ENCODE measurements at places on chromosomes 1 and 21.

GRCh38 chr1:29785554-29785953, 549.2 kb downstream of the PTPRU start:
- no peak for DNase-seq

DNA sequence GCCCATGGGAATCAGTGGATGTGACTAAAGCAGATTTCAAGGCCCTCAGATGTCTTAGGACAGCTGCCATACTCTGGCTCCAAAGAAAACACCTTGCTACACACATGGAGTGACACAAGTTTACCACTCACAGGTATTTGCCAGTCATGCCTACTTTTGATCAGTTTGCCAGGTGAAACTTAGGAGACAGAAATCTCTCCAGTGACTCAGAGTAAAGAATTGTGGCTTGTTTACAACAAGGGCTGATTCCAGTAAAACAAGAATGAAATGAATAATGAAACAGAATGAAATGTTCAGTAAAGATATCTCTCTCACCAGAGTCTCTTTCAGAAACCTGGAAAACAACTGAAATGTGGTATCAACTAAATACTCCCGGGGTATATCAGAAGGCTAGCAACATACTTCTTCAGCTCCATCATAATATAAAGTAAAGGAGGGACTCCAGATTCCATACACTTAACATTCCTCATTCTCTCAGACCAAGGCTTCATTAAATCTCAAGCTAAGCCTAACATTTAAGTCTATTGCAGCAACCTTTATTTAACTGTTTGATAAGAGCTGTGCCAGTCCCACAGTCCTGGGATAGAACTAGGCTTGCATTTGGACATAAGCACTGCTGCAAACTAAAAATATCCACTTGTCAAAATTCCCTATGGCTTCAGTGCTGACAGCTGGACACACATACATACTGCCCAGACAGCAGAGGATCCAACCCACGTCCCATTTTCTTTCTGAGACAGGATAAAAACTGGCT, 143.3 kb downstream of the SIPA1L2 start:
- DNase-seq: no peak

GRCh38 chr1:115377411-115377810, 39.4 kb upstream of the NGF start:
- DNase-seq: no peak

- DNase-seq: no peak
Observed at GRCh38 chr1:105730701-105731100, 1325.8 kb upstream of the PRMT6 start.

- peak; percentile 60 for DNase-seq
Observed at GRCh38 chr21:36321325-36322082, 1.5 kb downstream of the MORC3 start.

GRCh38 chr21:38982096-38982495, 176.4 kb downstream of the ETS2 start:
- DNase-seq: no peak

GRCh38 chr1:183753464-183753891, 51.4 kb upstream of the RGL1 start:
- no peak for DNase-seq

DNA sequence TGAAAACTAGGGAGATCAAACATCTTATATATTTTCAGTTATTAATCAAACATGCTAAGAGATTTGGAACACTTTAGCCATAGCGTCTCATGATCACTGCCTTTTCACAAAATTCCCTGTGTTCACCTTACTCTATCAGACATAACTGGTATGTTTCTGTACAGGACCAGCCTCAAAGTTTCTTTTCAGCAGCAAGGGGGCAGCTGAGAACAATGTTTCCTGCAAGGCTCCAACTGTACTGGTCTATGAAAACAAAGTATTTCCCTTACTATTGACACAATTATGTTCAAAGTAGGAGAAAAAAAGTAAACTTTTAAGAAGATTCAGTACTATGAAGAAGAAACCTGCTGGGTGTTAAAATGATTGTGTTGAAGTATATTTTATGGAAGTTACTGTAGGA, 98.5 kb downstream of the ATF6 start:
- no peak for DNase-seq

GRCh38 chr1:1974834-1975233, 28.8 kb downstream of the CFAP74 start:
- no peak for DNase-seq

DNA sequence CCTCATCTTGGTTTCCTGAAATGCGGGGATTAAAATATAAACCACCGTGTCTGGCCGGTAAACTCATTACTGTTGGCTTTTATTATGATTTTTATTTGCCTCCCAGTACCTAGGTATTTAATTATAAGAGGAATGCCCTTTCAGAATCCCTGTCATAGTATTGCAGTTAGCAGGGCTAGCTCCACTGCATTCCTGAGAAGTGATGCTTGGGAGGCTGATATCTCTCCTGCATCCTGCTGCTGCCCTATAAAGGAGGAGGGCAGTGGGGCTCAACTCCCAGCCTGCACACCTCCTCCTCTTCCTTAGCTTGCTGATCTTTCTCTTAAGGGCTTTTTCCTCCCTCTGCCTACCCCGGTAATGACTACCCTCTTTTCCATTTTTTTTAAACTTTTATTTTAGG, 19.9 kb upstream of the DISC1 start:
- no peak for DNase-seq

DNA sequence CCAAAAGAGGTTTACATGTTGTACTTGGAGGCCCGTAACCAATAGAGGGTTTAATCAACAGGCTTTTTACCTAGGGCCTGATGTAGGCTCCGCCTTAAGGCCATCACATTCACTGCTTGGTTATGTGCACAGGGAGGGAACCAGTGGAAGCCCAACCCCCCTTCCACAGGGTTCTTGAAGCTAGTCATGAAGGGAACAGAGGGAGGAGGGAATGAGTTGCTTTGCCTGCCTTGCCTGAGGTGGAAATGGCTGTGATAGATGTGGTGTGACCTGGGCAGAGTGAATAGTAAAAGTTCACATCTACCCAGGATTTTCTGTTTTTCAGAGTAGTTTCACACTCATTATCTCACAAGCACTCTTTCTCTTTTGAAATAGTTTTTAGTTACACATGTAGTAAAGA, 215.1 kb downstream of the ST6GALNAC3 start:
- no peak for DNase-seq

- DNase-seq: no peak
Observed at GRCh38 chr1:204092632-204093420, 19.9 kb downstream of the SOX13 start.

GRCh38 chr1:99657213-99658030, 11.5 kb downstream of the PALMD start:
- no peak for DNase-seq

GRCh38 chr1:45623972-45624371, at the start of gene CCDC17:
Gene CCDC17, minus strand, starts transcription at chr1:45624054. Its CDS starts 145 bp downstream, at chr1:45623909.
- DNase-seq: no peak

GRCh38 chr1:28135371-28136168, 40.9 kb downstream of the PTAFR start:
- DNase-seq: no peak

DNA sequence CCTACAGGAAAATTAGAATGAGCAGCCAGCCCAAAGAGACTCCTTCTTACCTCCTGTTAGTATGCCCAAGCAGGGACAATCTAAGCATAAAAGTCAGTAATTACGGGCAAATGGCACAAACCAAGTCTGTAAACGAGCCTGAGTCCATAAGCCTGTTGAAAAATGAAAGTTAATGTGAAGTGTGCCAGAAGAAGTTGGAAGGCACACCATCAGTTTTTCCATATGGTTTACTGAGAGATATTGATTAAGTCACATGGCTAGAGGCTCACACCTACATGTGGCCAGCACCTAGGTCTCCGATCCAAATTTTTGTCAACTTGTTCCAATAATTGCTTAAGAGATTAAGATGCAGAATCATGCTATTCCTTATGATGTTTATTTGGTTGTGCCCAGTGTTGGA, 242.4 kb upstream of the CSF3R start:
- no peak for DNase-seq

- no peak for DNase-seq
Observed at GRCh38 chr1:43405219-43405875, 15.6 kb downstream of the SZT2 start.

DNA sequence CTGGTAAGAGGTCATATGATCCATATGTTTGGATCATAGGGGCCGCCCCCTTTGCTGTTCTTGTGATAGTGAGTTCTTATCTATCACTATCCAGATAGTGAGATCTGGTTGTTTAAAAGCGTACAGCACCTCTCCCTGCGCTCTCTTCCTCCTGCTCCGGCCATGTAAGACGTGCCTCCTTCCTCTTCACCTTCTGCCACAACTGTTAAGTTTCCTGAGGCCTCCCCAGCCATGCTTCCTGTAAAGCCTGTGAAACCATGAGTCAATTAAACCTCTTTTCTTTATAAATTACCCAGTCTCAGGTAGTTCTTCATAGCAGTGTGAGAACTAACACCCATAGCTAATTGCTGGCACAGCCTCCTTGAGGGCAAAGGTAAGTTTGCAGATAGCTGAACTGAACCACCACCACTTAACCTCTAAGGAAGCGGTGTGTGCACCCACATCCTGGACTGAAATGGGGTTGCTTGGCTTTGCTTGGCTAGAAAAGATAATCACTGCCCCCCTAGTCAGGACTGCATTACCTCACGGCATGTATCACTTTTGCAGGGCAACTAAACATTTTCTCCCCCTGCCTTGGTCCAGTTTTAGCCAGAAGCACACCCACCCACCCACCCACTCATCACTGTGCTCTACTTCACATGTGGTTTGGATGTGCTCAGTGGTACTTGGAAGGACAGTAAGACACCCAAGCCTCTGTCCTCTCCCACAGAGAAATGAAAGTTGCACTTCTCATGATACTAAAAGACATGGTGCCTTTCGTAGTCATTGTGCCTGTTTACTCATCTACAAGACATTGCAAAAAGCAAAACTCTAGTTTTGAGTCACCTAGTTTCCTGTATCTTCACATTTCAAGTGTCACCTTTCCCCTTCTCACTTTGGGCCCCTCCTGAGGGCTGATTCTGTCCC, 23.1 kb upstream of the PTAFR start:
- no peak for DNase-seq

- peak; percentile 38 for DNase-seq
Observed at GRCh38 chr1:100536031-100536430, 1.9 kb upstream of the GPR88 start.

- DNase-seq: no peak
Observed at GRCh38 chr1:180956028-180956640, 43.4 kb downstream of the KIAA1614 start.

GRCh38 chr21:14376854-14377253, 6.1 kb downstream of the HSPA13 start:
- DNase-seq: no peak

DNA sequence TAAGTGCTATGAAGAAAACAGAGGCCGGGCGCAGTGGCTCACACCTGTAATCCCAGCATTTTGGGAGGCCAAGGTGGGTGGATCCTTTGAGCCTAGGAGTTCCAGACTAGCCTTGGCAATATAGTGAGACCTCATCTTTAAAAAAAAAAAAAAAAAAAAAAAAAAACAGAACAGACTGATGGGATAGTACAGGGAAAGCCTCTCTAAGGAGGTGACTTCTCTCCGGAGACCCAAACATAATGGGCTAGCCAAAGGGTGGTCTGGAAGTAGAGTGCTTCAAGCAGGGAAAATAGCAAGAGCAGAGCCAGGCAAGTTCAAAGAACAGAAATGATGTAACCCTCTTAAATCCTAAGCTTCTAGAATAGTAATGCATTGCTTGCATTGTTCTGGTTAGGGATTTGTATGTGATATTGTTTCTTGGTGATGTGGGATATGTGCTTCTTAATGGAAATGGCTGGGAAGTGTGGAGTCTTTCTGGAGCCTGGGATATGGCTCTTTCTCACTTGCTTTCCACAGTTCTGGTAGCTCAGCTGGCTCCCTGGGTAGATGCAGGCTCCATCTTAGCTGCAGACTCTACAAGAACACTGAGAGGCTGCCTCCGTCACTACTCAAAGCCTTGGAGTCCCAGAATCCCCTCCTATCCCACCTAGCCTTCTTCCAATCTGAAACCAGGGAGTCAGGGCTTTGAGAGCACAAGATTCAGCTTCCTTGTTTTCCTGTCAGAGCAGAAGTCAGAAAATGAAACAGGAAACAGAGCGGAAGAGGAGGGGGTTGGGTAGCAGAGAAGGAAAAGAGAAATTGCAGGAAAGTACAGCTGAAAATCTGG, 1.9 kb upstream of the PIGV start:
- no peak for DNase-seq

GRCh38 chr1:41802532-41803501, 115.9 kb downstream of the HIVEP3 start:
- DNase-seq: peak; percentile 83

DNA sequence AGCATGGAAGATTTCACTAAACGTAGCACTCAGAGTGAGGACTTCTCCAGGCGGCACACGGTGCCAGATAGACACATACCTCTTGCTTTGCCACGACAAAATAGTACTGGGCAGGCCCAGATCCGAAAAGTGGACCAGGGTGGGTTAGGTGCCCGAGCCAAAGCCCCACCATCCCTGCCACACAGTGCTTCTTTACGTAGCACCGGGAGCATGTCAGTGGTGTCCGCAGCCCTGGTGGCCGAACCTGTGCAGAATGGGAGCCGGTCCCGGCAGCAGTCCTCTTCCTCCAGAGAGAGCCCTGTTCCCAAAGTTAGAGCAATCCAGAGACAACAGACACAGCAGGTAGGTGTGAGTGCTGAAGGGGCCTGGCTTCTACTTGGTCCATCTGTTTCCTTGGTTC, 38.6 kb downstream of the CLEC20A start:
- DNase-seq: no peak

- peak; percentile 18 for DNase-seq
Observed at GRCh38 chr21:37166733-37167132, 93.7 kb downstream of the TTC3 start.

DNA sequence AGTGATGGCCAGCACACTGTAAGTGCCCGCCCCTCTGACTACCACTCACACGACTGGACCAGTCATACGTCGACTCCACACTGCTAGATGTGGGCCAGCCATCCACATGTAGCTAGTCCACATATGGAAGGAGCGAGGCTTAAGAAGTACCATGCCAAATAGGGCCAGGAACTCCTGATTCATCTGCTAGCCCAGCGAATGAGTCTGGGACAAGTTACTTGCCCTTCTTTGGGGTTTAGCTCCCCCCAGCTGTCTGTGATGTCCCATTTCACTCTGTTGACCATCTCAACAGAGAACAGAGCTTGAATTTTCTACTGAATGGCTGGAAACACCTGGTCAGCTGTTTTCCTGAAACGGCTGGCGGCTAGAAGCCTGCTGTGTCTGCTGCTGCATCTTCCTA, 5.8 kb downstream of the CSRP1 start:
- peak; percentile 18 for DNase-seq

DNA sequence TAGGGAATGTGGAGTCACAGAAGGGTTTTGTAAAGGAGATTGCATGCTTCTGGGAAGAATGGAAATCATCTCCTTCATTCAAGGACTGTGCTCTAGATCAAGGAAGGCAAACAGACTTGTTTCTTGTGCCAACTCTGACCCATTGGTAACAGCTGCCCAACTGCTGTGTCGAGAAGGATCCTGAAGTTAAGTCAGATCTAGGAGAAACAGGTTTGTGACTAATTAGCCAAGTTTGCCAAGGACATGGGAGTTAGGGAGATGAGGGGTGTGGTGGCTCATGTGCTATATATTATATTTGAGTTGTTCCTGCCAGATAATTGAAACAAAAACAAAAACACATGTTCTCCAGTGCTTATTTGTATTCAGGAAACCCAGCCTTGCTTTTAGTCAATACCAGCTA, 251.2 kb upstream of the USP24 start:
- DNase-seq: no peak
